ENCODE measurements at places on chromosomes 6 and 20.

DNA sequence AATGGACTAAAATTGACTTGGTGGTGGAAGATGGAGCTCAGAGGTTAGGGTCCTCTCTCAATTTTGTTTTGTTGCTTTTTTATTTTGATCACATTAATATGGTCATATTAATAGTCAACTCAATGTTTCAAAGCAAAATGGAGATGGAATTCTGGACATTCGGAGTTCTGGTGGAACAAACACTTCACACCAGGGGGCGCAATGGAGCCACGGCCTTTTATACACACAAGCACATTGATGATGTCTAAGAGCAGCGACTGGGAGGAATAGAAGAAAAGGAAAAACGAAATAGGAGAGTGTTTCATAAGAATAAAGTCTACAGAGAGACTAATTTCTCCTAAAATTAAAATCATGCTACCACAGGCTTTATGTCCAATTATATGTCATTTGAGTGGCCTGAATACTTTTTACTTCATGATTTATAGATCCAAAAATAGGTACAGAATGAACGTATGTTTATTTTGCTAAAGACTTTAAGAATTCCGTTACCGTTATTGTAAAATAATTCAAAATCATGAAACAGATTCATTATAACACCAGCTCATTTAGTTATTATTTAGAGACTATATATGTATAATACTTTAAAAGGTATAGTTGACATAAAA, 197.6 kb upstream of the SASH1 start:
- peak; percentile 44 for DNase-seq

DNA sequence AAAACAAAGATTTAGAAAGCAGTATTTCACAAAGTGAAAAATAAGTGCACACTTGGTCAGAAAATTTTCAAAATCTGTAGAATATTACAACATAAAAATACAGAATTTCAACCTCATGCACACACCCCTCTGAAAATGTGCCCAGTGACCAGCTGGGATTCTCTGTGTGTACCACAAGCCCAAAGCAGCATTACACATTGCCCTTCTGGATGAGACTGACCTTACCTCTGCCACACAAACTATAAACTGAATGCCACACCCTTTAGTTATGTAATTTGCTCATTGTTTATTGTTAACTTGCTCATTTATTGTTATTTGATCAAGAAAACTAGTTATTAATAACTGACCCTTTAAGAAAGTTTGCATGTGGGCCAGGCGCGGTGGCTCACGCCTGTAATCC, 303.0 kb downstream of the FOXC1 start:
- DNase-seq: no peak

DNA sequence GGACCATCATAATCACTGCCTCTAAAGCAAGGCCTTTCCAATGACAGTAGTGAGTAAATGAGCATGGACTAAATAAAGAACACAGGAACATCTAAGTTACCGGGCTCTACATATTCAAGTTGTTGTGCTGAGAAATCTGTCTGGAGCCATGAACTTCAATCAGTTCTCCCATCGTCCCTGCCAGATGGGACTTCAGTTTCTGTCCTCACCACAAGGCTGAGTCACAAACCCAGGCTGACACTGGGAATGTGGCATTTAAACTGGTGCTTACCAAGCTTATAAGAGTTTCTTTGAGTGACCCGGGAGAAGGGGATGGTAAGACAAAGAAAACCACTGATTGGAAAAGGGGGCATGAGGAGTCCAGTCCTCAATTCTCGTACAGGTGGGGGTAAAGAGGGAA, 497.0 kb downstream of the MAFB start:
- peak; percentile 3 for DNase-seq

GRCh38 chr6:132812756-132813172, 1.6 kb upstream of the RPS12 start:
- DNase-seq: no peak

GRCh38 chr6:27684264-27685211, 211.6 kb upstream of the ZNF184 start:
- peak; percentile 69 for DNase-seq

DNA sequence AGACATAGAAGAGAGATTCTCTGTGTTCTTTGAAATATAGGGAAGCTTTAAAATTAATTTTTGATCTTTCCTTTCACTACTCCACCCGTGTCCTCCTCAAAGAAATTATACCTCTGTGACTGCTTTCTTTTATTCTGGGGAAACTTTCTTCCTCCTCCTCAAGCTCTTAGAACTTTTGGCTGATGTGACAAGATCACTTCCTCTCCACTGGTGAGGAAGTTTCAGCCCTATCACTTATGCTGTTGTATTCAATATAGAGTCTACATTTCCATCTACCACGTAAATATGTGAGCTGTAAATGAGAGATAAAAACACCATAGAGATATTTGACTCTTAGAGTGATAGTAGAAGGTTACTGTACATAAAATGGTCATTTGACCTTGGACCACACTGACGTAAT, 141.9 kb upstream of the SASH1 start:
- no peak for DNase-seq

DNA sequence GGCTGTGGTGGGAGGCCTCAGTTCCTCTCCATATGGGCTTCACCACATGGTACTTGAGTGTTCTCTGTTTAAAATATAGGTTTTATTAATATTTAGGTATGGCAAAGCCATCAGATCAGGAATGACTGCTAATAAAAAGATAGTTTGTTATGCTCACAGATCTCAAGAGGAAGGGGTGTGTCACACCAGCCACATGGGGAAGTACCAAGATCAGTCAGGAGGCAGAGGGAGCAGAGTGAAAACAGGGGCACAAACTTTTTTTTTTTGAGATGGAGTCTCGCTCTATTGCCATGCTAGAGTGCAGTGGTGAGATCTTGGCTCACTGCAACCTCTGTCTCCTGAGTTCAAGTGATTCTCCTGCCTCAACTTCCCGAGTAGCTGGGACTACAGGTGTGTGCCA, 92.1 kb upstream of the GCM1 start:
- no peak for DNase-seq

- no peak for DNase-seq
Measured at GRCh38 chr6:105951322-105951721, 134.8 kb upstream of the PRDM1 start.

DNA sequence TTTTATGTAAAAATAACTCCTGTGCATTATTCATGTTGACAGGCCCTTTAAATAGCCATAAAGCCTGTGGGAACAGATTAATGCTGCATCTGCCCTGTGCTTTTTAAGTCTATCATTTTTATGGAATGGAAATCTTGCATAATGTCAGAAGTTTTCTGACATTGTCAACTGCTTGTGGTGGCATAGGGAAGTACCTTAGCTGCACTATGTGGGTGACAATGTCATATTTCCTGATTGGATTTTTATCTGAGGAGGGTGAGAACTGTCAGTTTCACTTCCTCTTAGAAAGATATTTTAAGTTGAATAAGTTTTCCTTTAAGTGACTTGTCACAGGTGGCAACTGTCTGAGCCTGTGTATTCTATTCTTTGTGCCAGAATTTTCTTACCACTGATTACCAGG, 267.9 kb downstream of the PLCB1 start:
- no peak for DNase-seq

DNA sequence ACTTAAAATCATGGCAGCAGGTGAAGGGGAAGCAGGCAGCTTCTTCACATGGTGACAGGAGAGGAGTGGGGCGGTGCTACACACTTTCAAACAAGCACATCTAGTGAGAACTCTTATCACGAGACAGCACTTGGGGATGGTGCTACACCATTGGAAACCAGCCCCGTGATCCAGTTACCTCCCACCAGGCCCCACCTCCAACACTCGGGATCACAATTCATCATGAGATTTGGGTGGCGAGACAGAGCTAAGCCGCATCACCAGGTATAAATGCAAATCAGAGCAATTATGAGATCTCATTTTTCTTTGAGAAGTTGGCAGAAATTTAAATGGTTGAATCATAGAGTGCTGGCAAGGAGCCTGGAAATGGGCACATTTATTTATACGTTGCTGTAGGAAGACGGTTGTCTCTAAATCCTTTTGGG, 31.4 kb downstream of the IGF2R start:
- peak; percentile 31 for DNase-seq

- DNase-seq: no peak
Measured at GRCh38 chr6:45726444-45726843, 289.2 kb downstream of the CLIC5 start.

GRCh38 chr6:152587473-152587872, 49.7 kb downstream of the SYNE1 start:
- no peak for DNase-seq

- peak; percentile 30 for DNase-seq
Measured at GRCh38 chr20:49557449-49557848, 10.5 kb downstream of the PTGIS start.

GRCh38 chr20:46951840-46952497, 57.3 kb downstream of the EYA2 start:
- DNase-seq: no peak
